Dorsolateral prefrontal cortex (tissue), 122 donors: ENCODE measurements at places on chromosomes 6 and 20. TPM values are rescaled to one million over a fixed set of nuclear protein-coding genes. Genes with fewer than 3 reads are reported as not detected.

The MUC22 gene
- total RNA-seq: not detected

The AIF1 gene
- total RNA-seq: 9.2 TPM

The PI16 gene
- 15.9 TPM for total RNA-seq

The HRH3 gene
- total RNA-seq: 16.6 TPM

The OPN5 gene
- total RNA-seq: 0.67 TPM

The TNFRSF6B gene
- 2.1 TPM for total RNA-seq

The SMOC2 gene
- total RNA-seq: 3.5 TPM

The DDO gene
- total RNA-seq: 3.6 TPM

The EEF1E1 gene
- 28.9 TPM for total RNA-seq

The TP53INP2 gene
- 110 TPM for total RNA-seq

The TREML2 gene
- not detected for total RNA-seq
